Daoy (cell line): ENCODE measurements at places on chromosomes 1 and 21. TPM values are rescaled to one million over a fixed set of nuclear protein-coding genes. Genes with fewer than 3 reads are reported as not detected.

DNA sequence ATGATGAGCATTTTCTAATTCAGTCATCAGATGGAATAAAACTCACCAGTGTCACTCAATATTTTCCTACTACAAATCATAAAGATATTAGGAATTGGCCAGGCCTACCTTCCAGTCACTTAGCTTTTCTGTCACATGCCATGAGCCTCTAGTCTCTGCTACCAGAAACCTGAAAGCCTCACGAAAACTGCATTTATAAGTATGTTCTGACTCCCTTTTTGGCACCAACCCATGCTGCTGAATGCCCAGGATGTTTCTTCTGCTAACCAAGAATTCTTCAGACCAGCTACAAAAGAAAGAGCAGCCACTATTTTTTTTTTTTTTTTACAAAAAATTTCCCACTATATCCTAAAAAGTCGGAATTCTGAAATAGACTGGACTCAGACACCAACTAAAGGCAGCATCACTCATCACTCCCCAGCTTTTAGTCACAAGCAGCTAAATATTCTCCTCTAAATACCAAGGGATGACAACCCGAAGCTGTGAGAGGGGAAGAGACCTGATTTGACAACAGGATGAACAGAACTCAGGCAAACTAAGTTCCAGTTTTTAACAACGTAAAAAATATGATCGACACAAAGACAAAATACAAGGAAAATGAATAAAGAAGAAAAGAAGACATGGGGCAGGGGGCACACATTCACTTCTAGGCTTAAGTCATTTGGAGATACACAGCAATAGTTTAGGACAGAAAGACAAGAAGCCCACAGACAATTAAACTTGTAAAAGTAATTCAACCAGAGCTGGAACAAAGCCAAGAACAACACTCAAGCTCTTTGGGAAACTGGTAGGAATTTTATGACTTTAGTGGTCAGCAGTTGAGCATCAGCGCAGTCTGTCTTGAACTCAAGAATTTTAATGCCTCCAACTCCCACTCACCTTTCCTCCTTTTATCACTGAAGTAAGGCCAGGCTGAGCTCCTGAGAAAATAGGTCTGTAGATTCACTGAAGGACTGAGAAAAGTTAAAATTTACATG is 1.7 kb downstream of the DCAF8 start:
- DNase-seq: peak; percentile 91

GRCh38 chr1:66317248-66317515 is 216.8 kb upstream of the SGIP1 start:
- DNase-seq: no peak

GRCh38 chr21:36608041-36608896 is 90.6 kb upstream of the SIM2 start:
- no peak for DNase-seq

- no peak for DNase-seq
Observed at GRCh38 chr1:64867266-64867665, 99.1 kb downstream of the JAK1 start.

GRCh38 chr1:60244906-60245305 is 171.3 kb upstream of the C1orf87 start:
- no peak for DNase-seq

DNA sequence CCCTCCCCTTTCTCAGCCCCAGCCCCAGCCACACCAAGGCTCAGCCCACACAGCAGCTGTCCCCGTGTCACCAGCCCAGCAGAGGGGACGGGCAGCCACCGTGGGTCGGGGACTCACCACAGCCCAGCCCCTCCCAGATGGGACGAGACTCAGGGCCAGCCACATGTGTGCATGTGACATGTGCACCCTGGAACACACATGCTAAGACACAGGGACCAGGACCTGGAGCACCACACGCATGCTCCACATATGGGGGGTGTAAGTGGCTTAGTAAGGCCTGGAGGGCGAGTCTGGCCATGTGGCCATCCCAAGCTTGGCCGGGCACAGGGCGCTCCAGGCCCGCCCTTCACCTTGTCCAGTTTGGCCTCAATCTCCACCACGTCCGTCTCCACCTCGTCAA is 4.0 kb downstream of the ACAP3 start:
- no peak for DNase-seq

The CFAP107 gene
- total RNA-seq: not detected in 2 replicates

The TFF2 gene
- total RNA-seq: not detected in 2 replicates

GRCh38 chr1:81803431-81804110 is 2.8 kb downstream of the ADGRL2 start:
- peak; percentile 44 for DNase-seq

The SPRR3 gene
- total RNA-seq: not detected in 2 replicates

The FCRL2 gene
- not detected in 2 replicates for total RNA-seq

GRCh38 chr1:116679091-116679827 is 11.7 kb upstream of the IGSF3 start:
- no peak for DNase-seq

The RSPO1 gene
- total RNA-seq: not detected in 2 replicates

- DNase-seq: no peak
Observed at GRCh38 chr1:8540971-8541370, 223.1 kb downstream of the SLC45A1 start.

The RNU1-2 gene
- total RNA-seq: 306 and 832 TPM in 2 replicates

GRCh38 chr1:183019860-183020259 is 3.4 kb upstream of the LAMC1 start:
- peak; percentile 62 for DNase-seq

- DNase-seq: peak; percentile 71
Observed at GRCh38 chr1:115314765-115315164, 23.3 kb downstream of the NGF start.

The ANGPTL3 gene
- not detected in 2 replicates for total RNA-seq

- no peak for DNase-seq
Observed at GRCh38 chr1:17890815-17891191, 135.7 kb downstream of the ACTL8 start.

GRCh38 chr1:195326325-195326724 is 1281.9 kb downstream of the KCNT2 start:
- DNase-seq: no peak

GRCh38 chr1:87206044-87206831 is 122.4 kb upstream of the LMO4 start:
- no peak for DNase-seq

The OR2L5 gene
- not detected in 2 replicates for total RNA-seq

- peak; percentile 38 for DNase-seq
Observed at GRCh38 chr1:244341455-244342450, 110.0 kb downstream of the ADSS2 start.

GRCh38 chr1:20508411-20508771 is 440 bp upstream of the MUL1 start:
- DNase-seq: no peak

The ZNF648 gene
- 0.17 TPM in 1 of 2 replicates, not detected in the other for total RNA-seq

- no peak for DNase-seq
Observed at GRCh38 chr1:79295967-79296366, 289.4 kb upstream of the ADGRL4 start.

- DNase-seq: no peak
Observed at GRCh38 chr1:113416496-113416895, 26.2 kb downstream of the MAGI3 start.

GRCh38 chr1:31373056-31373896 is at the start of gene FABP3:
Gene FABP3 (minus strand): TSS chr1:31373076. CDS start chr1:31373014, 62 bp downstream.
- DNase-seq: peak; percentile 56

DNA sequence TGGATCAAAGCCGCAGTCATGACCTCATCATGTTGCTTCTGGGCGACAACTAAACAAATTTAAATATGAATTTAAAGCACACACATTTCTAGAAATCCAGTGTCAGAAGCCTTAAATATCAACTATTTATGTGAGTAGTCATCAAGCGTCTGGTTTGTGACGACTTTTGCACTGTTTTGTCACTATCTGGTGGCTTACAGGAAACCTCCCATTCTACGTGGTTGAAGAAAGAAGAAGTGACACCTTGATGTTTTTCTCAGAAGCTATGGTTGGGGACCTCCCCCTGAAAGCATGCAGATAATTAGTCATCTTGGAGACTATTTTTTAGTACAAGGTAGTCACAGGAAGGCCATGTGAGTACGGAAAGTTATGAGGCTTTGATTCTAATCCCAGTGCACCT is 58.5 kb downstream of the TENT5C start:
- DNase-seq: no peak

DNA sequence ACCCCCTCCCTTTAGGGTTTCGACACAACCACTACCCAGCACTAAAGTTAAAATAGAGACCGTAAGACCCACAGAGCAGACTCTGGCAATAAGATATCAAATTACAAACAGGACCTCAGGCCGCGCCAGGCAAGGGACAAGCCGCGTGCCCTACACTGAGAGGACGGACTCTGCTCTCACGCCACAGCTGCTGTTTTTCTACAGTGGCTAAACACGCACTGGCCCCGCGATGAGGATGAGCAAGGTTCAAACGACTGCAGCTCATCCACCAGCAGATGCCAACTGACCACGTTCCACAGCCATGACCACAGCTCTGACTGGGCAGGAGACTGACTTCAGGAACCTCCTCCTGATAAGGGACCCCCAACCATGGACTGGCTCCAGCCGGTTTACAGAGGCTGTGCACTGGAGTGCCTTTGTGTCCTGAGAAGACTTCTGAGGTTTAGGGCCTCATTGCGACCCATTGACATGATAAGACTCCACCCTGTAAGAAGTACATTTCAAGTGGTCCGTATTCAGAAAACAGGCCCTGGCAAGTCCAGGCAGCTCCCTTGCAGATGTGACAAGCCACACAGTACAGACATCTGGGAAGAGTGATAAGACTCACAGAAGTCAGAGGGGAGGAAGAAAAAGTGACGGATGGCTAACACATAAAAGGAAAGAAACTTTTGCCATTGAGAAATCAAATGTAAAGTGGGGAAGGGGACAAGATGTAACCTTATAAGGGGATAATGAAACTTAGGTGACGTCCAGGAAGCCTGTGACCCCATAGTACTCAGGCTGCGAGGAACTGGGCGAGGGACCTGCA is 1.5 kb upstream of the KRTAP10-6 start:
- no peak for DNase-seq

DNA sequence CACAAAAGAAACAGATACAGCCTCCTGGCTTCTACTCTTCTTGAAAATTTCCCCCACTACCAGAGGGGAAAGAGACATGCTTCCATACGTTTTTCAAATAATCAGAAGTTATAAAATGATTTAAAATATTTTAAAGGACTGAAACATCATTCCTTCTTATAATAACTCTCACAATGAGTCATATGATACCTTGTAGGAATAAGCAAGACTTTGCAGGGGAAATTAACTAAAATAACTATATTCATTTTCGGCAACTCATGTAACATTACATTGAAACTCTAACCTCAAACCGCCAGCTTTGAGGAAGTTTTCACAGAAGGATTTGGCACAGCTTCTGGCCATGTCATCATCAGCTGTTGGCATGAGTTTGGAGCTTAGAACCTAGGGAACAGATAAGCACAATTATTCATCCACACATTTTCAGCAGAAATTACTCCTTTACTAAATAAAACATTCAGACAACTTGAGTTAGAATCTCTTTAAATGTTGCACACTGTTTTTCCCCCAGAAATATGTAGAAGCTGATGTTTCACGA is 85.9 kb downstream of the USP24 start:
- DNase-seq: peak; percentile 73

GRCh38 chr1:200444478-200444877 is 34.6 kb upstream of the ZNF281 start:
- DNase-seq: no peak

The TEKT2 gene
- not detected in 2 replicates for total RNA-seq

DNA sequence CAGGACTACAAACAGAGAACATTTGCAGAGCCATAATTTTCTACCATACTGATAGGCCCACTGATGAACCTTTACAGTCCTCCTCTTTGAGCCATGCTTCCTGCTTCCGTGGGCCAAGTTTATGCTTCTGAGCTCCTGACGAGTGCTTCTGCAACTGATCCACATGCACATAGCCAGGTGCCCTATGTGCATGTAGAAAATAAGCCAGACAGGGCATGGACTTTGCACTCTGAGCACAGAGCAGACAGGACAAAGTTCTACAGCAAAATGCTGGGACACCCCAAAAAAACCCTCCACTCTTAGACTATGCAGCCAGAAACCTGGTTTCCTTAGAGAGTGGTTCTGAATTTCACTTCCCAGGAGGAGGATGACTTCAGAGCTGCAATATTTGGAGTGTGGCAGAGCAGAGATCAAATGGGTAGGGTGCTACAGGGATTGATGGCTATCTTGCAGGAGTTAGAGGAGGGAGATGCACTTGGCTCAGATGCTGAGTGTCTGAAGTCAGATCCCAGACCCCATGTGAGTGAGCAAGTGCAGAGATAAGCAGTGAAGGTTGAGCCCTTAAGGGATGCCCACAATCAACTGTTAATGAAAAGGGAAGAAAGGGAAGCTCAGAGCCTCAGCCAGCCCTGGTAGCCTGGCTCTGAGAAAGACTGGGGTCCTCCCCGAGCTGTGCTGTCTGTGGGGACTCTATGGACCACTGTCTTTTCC is 230.9 kb downstream of the DUSP10 start:
- no peak for DNase-seq

DNA sequence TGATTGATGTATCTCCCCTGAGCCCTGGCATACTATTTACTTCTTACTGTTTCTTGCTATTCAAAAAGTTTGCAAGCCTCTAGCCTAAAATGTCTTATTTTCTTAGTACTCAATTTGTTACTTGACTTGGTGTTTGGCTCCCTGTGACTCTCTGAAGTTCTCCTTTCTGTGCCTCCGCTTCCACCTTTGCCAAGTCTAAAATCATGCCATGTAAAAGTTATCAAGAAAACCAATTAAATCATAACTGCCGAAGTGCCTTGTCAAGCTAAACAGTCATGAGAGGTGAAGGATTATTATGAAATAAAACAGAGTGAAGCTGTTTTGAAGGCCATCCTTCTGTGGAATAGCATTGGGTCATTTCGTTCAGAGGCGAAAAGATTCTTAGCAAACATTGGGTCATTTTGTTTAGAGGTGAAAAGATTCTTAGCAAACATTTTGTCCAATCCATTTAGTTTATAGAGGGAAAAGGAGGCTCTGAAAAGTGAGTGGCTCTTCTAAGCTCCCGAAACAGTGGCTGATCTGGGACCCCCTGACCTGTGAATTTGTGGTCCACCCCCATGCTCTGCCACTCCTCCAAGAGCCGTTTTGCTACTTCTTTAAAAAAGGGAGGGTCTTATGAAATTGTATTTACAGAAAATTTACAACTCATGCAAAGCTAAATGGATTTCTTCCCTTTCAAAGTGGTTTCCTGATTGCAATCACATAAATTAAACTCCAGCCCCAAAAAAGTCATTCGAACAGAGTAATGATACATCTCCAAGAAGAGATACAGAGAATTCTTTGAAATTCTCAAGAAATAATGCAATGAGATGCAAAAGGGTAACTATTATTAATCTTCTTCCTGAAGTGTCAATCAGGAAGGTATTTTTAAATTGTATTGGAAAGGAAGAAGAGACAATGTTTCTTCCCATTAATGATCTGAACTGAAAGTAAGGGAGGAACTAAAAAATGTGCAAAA is 141.4 kb downstream of the RUNX1 start:
- no peak for DNase-seq

The HNRNPCL1 gene
- not detected in 2 replicates for total RNA-seq

The MPZ gene
- 0.57 TPM in 1 of 2 replicates, not detected in the other for total RNA-seq

The NEXN gene
- 11.6 and 13.6 TPM in 2 replicates for total RNA-seq

The PRR9 gene
- total RNA-seq: 0.11 TPM in 1 of 2 replicates, not detected in the other
